Bone marrow (tissue), 2 donors: ENCODE measurements at places on chromosomes 2 and 18.
A peak's percentile ranks its signal among the peaks of the same experiment; 100 is the strongest.

- DNase-seq, result no peak
Measured at GRCh38 chr18:40407909-40408308, 1547.1 kb upstream of the PIK3C3 start.

GRCh38 chr2:85181134-85181631 is 48.0 kb downstream of the TCF7L1 start:
- no peak for DNase-seq

DNA sequence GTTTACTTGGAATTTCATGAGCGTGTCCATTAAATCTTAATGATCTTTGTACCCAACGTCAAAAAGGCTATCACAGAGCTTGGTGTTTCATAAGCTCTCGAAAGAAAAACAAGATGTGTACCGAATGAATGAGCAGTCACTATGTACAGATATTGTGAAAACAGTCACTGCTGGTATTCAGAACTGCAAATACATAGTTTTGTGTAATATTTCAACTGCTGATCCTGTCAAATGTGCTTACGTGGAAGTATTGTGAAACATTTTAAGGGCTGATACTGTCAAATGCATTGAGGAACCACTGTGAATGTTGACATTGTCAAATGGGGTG is 184.2 kb upstream of the KLHL29 start:
- no peak for DNase-seq

DNA sequence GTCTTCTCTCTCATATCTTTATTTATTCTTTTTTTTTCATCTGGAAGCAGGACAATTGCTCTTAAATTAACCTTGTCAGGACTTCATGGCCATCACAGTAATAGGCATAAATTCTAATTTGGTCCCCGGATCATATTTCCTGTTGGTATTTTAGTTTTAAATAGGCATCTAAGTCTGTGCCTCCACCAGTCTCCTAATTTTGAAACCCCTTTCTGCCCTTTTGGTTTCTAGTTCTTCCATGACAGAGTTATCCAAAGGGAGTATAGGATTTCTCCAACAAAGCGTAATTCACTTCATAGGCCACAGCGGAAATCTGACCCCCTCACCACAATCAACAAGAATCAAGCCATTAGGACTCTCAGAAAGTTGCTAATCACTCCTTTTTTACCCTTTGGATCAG is 3.8 kb downstream of the EPHA4 start:
- DNase-seq, result no peak

DNA sequence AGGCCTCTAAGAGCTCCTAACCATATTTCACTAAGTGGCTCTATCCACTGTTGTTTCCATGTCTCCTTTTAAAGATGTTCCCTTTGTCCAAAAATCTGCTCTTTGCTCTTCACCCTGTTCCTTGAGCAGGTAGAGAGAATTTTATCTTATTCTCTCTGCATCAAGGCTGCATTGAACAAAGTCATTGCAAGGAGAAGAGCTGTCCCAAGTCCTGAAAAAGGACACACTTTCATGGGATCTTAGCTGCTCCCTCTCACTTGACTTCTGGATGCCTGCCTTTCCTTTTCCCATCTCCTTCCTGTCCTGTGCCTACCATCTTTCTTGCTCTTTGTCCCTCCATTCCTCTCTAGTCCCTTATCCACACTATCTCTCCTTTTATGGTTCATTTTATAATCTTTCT is 235.2 kb upstream of the THSD7B start:
- DNase-seq, result no peak

GRCh38 chr18:23280844-23281243 is 145.6 kb downstream of the CABLES1 start:
- no peak for DNase-seq

- no peak for DNase-seq
Measured at GRCh38 chr2:57776916-57777315, 269.7 kb upstream of the VRK2 start.

- no peak for DNase-seq
Measured at GRCh38 chr2:177106212-177106611, 106.4 kb upstream of the HNRNPA3 start.

- no peak for DNase-seq
Measured at GRCh38 chr18:189254-189653, 30.9 kb downstream of the USP14 start.

GRCh38 chr2:197556456-197556855 is 40.6 kb downstream of the MOB4 start:
- DNase-seq, result no peak

DNA sequence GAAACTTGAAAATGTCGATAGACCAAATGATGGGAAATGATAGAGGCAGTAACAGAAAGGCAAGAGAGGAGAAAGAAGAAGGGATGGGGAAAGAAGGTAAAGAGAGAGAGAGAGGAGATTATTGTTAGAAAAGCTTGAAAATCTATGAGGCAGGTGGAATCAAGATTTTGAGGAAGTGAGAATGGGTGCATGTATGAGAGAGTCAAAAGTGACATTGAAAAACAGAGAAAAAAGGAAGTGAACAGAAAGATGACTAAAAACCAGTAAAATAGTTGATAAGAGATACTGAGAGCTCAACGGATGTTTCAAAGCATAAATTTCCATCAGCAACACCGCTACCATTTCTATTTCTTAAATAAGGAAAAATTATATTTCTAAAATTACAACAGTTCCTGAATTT is 327.4 kb upstream of the CWC22 start:
- no peak for DNase-seq

DNA sequence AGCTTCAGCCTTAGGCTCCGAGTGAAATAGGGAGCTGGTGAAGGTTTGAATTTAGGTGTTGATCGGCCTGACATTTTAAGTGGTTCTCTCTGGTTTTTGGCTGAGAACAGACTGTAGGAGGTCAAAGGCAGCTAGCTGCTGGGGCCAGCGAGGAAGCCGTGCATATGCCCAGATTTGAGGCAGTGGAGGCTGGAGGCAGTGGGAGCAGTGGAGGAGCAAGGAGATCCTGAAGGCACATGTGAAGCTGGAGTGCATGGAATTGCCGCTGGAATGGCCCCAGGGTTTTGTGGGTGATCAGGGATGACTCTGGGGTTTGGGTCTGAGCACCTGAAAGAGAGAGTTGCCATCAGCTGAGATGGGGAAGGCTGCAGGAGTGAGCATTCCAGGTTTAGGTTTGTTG is 25.1 kb downstream of the STEAP3 start:
- no peak for DNase-seq

DNA sequence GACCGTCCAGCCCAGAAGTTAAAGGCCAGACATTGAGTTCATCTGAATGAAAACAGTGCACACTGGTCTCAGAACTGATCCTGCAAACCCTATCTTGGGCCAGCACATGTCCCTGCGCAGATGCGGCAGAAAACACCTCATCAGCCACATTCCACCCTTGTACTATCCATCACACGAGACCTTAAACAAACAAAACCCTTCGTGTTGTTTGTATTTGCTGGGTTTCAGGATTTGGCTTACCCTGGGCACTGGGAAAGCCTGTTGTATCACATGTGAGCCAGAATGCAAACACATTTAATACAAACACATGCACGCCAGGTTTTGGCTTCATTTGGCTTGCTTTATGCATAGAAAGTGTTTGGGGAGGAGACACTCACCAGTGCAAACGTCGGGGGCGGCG is 12.5 kb downstream of the WIPF1 start:
- no peak for DNase-seq

DNA sequence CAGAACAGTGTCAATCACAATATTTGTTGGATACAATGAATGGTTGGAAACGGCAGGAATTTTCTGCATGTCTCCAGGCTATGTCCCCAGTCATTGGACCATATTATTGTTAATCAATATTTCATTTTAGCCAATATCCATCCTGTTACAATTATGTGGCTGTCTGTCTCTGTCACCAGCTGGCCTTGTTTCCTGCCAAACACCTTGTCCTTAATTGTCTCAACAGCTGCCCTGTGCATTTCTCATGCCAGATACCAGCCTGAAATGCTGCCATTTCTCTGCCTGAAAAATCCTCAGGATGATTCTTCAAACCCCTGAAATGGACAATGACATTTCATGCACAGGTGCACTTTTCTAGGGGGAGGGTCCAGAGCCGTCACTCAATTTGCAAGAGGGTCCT is 170.6 kb downstream of the ALPK2 start:
- no peak for DNase-seq

DNA sequence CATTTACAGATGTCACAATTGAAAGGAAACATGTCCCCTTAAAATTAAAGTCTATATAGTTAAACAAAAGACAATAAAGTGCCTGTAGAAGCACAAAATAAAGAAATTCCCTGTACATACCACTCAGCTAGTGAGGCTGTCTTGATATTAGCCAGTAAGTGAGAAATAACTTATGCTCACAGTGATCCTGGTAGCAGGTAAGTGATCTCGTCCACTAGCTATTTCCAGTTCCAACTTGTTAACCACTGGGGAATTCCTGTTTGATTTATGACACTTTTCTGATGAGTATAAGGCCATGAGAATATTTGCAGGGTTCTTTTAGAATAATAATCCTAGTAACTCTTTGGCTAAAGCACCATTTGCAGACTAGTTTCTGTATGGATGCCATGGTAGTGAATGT is 127.9 kb upstream of the PGAP1 start:
- no peak for DNase-seq

DNA sequence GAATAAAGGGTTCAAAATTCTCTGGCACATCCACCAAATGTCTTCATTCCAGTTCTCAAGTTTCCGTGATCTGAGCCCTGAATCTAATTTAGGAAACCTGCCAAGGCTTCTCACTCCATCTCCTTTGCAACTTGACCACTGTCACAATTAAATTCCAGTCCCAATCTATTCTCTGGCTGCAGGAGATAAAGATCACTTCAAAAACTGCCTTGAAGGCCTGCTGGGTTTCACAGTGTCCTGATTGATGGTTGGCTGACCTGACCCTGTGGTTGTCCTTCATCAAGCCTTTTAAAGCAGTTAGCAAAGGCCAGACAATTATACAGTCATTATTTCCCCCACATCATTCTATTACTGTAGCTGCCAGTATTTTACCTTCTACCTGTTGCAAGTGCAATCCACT is 60.3 kb upstream of the DNAJC10 start:
- DNase-seq, result no peak

DNA sequence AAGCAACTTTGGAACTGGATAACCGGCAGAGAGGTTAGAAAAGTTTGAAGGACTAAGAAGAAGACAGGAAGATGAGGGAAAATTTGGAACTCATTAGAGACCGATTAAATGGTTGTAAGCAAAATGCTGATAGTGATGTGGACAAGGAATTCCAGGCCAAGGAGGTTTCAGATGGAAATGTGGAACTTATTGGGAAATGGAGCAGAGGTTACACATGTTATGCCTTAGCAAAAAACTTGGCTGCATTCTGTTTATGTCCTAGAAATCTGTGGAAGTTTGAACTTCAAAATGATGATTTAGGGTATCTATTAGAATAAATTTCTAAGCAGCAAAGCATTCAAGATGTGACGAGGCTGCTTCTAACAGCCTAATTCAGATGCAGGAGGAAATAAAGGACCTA is 675.1 kb upstream of the SYT4 start:
- no peak for DNase-seq

- DNase-seq, result no peak
Measured at GRCh38 chr2:143759455-143759854, 630.2 kb downstream of the ARHGAP15 start.

DNA sequence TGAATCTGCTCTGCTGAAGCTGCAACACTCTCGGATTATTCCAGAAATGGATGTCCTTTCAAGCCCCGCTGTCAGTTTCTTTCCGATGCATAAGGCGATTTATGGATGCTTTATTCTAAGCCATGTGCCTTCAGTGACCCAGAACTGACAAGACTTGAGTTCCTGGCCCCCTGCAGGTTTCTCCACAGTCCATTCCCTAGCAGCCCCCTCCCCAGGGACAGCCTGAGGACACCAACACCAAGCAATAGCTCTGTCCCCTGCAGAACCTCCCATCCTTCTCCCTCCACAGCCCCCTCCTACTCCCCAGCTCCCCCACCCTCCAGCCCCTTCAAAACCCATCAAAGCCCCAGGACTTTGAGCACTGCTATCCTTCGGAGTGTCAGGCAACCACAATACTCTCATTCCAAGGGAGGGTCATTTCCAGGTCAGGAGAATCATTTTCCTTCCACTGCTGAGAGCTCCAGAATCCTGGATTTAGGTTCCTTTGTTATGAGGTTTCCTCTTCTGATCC is 24.6 kb upstream of the SPP2 start:
- no peak for DNase-seq

DNA sequence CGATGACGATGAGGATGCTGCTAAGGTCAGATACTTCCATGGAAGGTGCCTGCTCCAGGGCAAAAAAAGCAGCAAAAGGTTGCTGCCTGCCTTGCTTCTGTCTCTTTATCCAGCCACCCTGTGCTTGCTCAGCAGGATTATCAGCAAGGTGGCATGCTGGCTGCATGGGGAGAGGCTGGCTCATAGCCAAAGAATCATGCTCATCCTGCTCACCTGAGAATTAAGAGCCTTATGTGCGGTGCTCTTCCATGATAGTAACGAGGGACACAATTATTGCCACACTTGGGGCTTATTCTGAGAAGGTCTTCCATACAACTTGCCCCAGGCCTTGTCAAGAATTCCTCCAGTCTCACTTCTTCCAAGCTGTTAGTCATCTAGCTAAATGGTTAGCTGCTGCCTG is 60.4 kb upstream of the SEC11C start:
- no peak for DNase-seq

- no peak for DNase-seq
Measured at GRCh38 chr2:241944821-241945220, 75.3 kb downstream of the RTP5 start.

GRCh38 chr18:3935305-3935704 is 485.3 kb downstream of the TGIF1 start:
- no peak for DNase-seq

DNA sequence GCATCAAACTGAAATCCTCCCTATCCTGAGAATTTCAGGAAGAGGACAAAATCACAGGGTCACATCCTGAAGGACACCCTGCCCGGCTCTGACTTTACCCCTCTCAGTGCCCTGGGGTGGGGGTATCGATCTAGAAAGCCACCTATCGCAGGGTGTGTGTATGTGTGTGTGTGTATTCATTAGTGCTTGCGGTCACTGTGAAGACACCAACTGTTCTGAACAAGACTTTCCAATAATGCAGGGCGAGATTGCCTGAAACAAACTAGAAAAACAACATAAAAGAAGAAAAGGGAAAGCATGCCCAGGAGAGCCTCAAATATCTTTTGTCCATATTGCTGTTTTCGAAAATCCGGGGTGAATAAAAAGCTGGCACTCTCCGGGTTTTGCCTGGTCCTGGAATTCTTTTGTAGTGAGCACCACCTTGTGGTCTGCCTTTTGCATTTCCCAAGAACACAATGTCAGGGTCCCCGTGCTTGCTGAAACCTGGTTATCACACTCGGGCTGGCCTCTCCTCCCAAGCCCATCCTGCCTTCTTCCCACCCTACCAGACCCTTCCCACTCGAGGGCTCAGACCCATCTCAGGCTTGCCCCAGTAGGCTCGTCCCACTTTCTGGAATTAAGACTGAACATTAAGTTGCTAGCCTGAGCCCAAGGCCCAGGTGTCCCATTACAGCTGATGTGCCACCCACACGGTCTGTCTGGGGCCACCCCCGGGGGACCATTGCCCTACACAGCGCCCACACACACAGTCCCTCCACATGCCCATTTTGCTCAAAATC is 25.0 kb upstream of the COPS8 start:
- peak; percentile 31 for DNase-seq
